Stimulated activated CD4-positive, alpha-beta T cell treated with anti-CD3 and anti-CD28 coated beads, TNF-alpha, amount 100 ng/mL, for 1 hour (primary cell): ENCODE measurements at places on chromosomes 5 and 9.

GRCh38 chr9:98783518-98784226 is 12.7 kb downstream of the ANKS6 start:
- no peak for DNase-seq

GRCh38 chr9:81687521-81688261 is 1.7 kb downstream of the TLE1 start:
- no peak for DNase-seq

- DNase-seq = no peak
These were observed 79.6 kb downstream of the C7 start for GRCh38 chr5:40988746-40989510.

- no peak for DNase-seq
These were observed 46.7 kb downstream of the VAV2 start for GRCh38 chr9:133945314-133945975.

DNA sequence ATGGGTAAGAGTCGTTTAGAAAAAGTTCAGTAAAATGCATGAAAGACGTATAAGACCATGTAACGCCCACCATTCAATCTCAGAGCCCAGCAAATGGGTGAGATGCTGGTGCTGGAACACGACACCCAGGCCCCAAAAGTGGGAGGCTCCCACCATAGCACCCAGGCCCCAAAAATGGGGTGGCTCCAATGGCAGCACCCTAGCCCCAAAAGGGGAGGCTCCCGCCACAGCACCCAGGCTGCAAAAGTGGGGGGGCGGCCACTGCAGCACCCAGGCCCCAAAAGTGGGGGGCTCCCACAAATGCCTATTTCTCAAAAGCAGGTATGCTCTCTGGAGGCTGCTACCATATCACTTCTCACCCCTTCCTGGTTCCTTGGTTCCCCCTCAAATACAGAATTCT is 12.7 kb downstream of the FSTL4 start:
- no peak for DNase-seq

DNA sequence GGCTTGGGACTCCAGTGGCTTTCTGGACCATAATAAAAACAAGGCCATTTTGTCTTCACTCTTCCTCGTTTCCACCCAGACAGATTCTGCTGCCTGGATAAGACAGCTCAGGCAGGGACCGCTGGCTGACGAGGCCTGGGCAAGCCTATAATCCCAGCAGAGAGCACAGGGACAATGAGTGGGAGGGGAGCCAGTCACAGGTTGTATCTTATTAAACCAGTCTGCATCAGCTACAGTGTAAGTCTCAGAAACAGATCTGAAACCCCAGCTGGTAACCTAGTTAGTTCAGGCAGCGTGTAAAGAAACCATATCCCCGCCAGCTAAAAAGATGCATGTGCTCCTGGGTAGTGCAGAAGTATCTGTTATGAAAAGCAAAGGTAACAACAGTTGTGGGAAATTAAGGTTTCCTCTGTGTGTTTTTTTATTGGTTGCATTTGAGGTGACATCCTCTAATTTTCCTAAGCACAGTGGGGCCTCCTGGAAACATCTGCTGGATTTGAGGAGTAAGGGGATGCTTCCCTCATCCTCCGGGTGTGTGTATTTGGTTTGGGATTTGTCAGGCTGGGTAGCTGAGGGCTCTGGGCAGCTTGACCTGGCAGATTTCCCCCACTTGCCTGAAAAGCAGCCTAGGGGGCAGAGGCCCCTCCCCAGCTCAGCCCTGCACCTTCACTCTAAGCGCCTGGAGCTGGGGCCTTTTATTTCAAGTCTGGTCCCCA is 15.2 kb upstream of the TAL2 start:
- DNase-seq = no peak

- no peak for DNase-seq
These were observed 27.2 kb downstream of the ABL1 start for GRCh38 chr9:130862217-130862616.

GRCh38 chr5:132477784-132478365 is 12.7 kb downstream of the IRF1 start:
- no peak for DNase-seq

GRCh38 chr5:175317872-175318271 is 126.1 kb downstream of the DRD1 start:
- DNase-seq = no peak

- no peak for DNase-seq
These were observed 590.8 kb upstream of the BRINP1 start for GRCh38 chr9:119959846-119960545.

DNA sequence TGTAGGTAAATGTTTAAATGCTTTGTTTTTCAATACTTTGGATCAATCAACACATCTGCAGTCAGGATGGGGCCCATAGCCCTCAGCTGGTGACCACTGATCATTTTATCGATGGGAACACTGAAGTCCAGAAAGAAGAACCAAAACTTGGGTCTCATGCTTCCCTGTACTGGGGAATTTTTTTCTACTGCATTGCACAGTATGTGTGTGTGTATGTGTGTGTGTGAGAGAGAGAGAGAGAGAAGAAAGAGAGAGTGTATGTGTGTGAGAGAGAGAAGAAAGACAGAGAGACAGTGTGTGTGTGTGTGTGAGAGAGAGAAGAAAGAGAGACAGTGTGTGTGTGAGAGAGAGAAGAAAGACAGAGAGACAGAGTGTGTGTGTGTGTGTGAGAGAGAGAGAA is 202.9 kb upstream of the MSX2 start:
- no peak for DNase-seq
